CD8-positive, alpha-beta memory T cell (primary cell): ENCODE measurements at places on chromosomes 3 and 15.

GRCh38 chr3:47385007-47385406, 4.2 kb downstream of the PTPN23 start:
- no peak overlapping the region for H3K27ac ChIP-seq
- H3K4me1 ChIP-seq = peaks cover 18% of the 10 kb centered on the region
- peaks cover 3% of the 10 kb centered on the region for H3K36me3 ChIP-seq

DNA sequence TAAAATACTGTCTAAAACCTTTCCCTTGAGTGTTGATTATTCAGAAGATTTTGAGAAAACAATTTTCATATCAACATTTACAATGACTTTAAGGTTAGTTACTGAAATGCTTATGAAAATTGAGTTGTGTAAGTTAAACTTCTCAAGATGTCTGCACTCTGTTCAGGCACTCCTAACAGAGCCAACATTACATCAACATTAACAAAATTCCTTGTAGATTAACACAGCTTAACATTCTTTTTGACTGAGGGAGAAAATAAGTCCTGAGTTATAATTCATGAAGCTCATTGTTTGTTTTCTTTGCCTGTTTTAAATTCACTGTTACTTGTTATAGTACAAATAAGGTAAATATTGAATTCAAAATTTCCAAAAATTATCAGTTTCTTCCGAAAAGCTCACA, 9.0 kb downstream of the ACKR4 start:
- no peak overlapping the region for H3K4me3 ChIP-seq
- H3K27ac ChIP-seq = no peak overlapping the region
- H3K27me3 ChIP-seq = no peaks in the 10 kb centered on the region
- no peak for DNase-seq

GRCh38 chr3:186299327-186299726, 62.7 kb downstream of the DGKG start:
- no peak overlapping the region for H3K27ac ChIP-seq
- H3K27me3 ChIP-seq = peaks cover 3% of the 10 kb centered on the region
- DNase-seq = no peak
- H3K4me1 ChIP-seq = no peaks in the 10 kb centered on the region
- H3K36me3 ChIP-seq = no peaks in the 10 kb centered on the region
- H3K4me3 ChIP-seq = no peak overlapping the region

- H3K36me3 ChIP-seq = no peaks in the 10 kb centered on the region
- H3K27ac ChIP-seq = no peak overlapping the region
- no peak overlapping the region for H3K4me3 ChIP-seq
Observed at GRCh38 chr15:78329625-78330024, 10.5 kb upstream of the CRABP1 start.

GRCh38 chr3:94494992-94495391, 432.1 kb downstream of the NSUN3 start:
- no peak for DNase-seq
- no peaks in the 10 kb centered on the region for H3K27me3 ChIP-seq
- H3K27ac ChIP-seq = no peak overlapping the region
- no peaks in the 10 kb centered on the region for H3K36me3 ChIP-seq
- H3K4me3 ChIP-seq = no peak overlapping the region

DNA sequence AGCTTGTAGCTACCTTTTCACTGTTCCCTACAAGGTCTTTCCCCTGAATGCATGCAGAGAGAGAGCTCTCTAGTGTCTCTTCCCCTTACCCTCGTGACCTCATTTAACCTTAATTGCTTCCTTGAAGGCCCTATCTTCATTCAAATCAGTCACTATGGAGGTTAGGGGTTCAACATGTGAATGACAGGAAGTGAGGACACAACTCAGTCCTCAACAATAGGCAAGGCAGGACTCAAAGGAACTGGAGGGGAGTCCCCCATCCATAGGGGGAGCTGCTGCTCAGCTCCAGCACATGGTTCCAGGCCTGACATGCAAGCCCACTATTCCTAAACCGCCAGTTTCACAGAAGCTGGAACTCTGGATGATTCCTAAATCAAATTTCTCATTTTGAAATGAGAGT, 33.8 kb upstream of the GYG1 start:
- H3K4me1 ChIP-seq = no peaks in the 10 kb centered on the region

- H3K4me1 ChIP-seq = peaks cover 29% of the 10 kb centered on the region
- no peak for DNase-seq
- H3K27me3 ChIP-seq = no peaks in the 10 kb centered on the region
- peak overlapping the region; percentile 14 for H3K27ac ChIP-seq
- peak overlapping the region; percentile 58 for H3K4me3 ChIP-seq
Observed at GRCh38 chr15:101250341-101250831, 1.5 kb downstream of the CHSY1 start.
